8988T (cell line): ENCODE measurements at places on chromosomes 5 and 9.

DNA sequence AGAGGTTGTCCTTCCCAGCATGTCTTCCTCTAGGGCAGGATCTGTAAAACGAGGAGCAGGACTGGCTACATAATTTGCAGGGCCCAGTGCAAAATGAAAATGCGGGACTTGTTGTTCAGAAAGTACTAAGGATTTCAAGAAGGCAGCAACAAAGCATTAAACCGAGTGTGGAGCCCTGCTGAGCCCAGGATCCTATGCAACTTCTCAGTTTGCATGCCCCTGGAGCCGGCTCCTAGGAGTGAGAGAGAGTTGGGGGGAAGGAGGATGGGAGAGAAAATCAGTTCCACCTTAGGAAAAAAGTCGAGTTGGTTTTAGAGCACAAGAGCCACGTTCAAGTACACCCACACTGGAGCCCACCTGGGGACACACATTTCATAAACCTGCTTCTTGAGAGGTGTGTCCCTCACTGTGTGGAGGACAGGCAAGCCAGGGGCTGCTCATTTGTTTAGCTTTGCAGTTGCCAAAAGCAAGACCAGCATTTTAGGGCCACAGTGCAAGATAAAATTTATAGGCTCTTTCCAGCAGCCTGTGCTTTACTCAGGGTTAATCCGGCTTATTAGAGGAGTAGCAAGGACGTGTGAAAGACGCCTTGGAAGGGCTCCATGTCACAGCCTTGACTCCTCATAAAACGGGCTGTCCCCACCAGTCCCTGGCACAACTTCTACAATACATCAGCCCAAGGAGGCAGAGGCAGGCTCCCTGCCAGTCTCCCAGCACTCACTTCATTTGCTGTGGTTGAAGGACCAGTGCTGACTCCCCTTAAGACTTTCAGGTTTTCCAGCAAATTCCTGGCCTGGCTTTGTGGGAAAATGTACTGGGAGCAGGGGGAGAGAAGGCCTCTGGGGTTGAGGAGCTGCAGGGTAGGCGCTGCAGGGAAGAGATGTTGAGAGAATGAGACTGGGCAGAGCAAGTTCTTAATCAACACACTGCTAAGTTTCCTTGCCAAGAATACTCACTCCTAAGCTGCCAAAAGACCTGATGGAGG lies 159.7 kb upstream of the SEMA6A start:
- DNase-seq, result no peak

- DNase-seq, result no peak
Measured at GRCh38 chr5:164518741-164519080, 1013.3 kb downstream of the MAT2B start.

- DNase-seq, result no peak
Measured at GRCh38 chr5:149162401-149163084, 21.2 kb downstream of the ABLIM3 start.

- no peak for DNase-seq
Measured at GRCh38 chr5:78638423-78638822, 10.1 kb downstream of the LHFPL2 start.

DNA sequence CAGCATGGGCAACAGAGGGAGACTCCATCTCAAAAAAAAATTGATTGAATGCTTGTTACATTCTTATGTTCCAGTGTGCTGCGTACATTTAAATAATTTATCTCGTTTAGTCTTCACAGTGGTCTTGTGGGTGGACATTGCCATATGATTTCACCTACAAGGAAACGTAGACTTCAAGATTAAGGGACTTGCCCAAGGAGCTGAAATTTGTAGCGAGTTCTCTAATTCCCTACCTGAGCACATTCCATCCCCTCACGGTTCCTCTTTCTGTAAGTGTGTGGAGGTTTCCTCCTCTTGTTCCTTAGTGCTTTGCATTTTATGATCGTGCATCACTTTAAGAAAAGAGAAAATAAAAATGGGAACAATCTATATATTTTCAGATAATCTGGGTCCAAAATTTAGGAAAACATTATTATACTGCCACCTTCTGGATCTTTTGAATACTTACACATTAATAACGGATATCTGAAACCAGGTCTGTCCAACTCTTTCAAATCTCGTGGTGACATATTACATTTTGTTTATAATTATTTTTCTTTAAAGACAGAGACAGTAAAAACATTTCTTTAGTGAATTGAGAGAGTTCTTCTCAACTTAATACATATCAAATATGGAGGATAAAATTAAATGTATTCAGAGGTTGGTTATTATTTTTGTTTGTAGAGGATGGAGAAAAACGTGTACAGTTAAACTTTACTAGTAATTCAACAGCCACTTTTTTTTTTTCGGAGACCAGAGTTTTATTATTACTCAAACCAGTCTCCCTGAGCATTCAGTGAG lies 29.9 kb upstream of the C7 start:
- DNase-seq, result no peak

- DNase-seq, result no peak
Measured at GRCh38 chr5:142441616-142442015, 116.8 kb upstream of the SPRY4 start.
